CD4-positive, alpha-beta T cell (primary cell): ENCODE measurements at places on chromosomes 2 and 18.

DNA sequence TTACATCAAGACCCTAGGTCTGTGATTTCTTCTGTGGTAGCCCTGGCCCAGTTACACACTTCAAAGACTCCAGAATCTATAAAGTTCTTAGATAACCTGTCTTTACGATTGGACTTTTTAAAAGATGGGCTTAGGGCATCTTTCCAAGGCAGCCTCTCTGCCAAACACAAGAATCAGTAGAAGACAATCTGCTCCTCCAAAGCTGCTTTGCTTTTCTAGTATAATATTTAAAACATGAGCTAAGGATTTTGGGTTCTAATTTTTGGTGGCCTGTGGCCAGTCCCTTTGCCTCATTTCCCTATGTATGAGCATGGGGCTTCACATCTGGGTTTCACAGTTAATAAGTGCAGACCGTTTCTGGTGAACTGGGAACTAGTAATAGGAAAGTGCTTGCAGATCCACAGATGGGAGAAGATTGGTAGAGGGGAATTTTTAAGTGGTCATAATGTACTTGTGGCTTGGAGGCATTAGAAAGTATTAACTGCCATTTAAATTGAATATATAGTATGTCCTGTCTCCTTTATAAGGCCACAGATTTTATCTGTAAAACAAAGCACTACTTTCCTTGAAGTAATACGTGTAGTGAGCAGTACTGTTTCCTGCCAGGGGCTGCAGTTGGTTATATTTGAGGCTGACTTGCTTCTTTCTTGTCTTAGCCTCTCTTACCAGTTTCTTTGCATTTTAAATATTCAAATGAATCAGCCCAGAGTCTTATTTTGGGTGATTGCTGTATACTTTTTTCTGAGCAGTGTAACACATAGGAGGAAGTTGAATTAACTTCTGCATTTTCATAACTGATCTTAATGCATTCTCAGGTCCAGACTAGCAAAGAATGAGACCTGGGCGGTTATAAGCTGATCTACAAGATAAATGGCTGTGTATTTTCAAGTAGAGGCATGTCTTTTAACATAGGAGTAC, 1.5 kb downstream of the ARPC2 start:
- H3K4me3 ChIP-seq = peak overlapping the region; percentile 80
- peak; percentile 53 for DNase-seq
- peaks cover 30% of the 10 kb centered on the region for H3K36me3 ChIP-seq
- H3K27me3 ChIP-seq = no peaks in the 10 kb centered on the region
- H3K27ac ChIP-seq = peak overlapping the region; percentile 96

DNA sequence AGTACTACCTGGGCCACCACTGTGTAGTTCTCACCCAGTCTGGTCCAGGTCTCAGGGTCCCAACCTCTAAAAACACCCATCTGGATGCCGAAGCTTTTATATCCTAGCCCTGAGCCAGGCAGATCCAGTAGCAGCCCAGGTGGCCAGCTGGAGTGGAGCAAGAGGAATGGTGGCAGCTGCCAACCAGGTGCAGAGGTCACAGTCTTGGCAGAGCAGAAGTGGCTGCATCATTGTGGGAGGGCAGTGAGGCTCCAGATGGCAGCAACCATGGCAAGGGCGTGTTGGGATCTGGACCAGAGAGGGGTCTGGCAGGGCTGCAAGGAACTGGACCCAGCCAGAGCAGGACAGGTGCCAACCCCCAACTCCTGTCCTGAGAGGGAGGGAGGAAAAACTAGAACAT, 72.2 kb upstream of the AGAP1 start:
- DNase-seq = no peak
- H3K27ac ChIP-seq = no peak overlapping the region

DNA sequence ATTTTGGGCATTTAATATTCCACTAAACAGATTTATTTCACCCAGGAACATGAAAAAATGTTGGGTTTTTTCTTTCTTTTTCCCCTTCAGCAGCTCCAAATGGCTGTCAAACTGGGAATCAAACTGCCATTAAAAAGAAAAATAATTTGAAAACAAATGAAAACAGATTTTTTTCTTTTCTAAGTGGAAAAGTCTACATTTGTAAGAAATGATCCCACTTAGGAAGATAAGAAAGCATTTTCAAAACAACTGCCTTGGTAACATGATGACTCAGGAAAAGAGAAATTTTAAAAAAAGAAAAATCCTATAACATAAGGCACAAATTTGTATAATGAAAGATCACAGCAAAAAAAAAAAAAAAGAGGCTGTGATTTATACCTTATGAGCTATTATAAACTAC, 20.0 kb downstream of the ZNF521 start:
- no peak for DNase-seq
- no peaks in the 10 kb centered on the region for H3K36me3 ChIP-seq
- no peaks in the 10 kb centered on the region for H3K4me1 ChIP-seq
- no peaks in the 10 kb centered on the region for H3K27me3 ChIP-seq
- H3K4me3 ChIP-seq = no peak overlapping the region

- H3K27me3 ChIP-seq = peaks cover 9% of the 10 kb centered on the region
- no peak overlapping the region for H3K27ac ChIP-seq
- DNase-seq = no peak
- no peaks in the 10 kb centered on the region for H3K4me1 ChIP-seq
- H3K36me3 ChIP-seq = no peaks in the 10 kb centered on the region
- no peak overlapping the region for H3K4me3 ChIP-seq
These were observed 82.0 kb downstream of the FHOD3 start for GRCh38 chr18:36379435-36379984.

GRCh38 chr2:21837168-21837960, 713.6 kb downstream of the TDRD15 start:
- H3K27ac ChIP-seq = no peak overlapping the region
- no peaks in the 10 kb centered on the region for H3K4me1 ChIP-seq
- no peaks in the 10 kb centered on the region for H3K36me3 ChIP-seq
- no peaks in the 10 kb centered on the region for H3K27me3 ChIP-seq
- H3K4me3 ChIP-seq = no peak overlapping the region

DNA sequence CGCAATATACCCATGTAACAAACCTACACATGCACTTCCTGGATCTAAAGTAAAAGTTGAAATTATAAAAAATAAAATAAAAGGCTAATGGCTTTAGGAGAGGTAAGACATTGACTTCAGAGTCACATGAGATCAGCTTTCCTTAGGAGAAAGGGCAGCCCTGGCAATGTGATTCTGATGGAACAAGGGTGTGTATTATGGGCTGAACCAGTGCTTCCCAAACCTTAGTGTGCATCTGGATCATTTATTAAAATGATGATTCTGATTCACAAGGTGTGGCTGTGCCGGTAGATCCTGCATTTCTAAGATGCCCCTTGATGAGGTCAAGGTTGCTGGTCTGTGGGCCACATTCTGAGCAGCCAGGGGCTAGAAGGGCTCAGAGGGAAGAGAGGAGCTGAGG, 42.6 kb downstream of the LAMA3 start:
- DNase-seq = no peak
- H3K27me3 ChIP-seq = no peaks in the 10 kb centered on the region
- H3K4me3 ChIP-seq = no peak overlapping the region
- no peaks in the 10 kb centered on the region for H3K4me1 ChIP-seq
- H3K27ac ChIP-seq = no peak overlapping the region

DNA sequence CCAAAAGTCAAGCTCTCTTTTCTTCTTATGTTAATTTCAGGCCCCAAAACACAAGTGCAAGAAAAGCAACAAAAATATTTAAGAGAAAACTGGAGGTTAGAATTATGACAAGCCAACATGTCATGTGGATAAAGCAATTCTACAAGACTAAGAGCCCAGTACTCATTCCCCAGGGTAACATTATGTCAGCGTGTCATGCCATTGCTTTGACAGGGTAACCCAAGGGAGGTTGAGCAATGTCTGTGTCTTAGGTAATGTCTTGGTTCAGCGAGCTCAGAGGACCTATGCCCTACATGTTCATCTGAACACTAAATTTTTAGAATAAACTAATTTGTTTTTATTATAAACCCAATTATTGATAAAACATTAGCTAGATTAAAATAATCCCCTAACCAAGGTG, 173.2 kb upstream of the ZNF804A start:
- no peaks in the 10 kb centered on the region for H3K27me3 ChIP-seq
- no peaks in the 10 kb centered on the region for H3K4me1 ChIP-seq
- DNase-seq = no peak
- no peak overlapping the region for H3K4me3 ChIP-seq
- no peaks in the 10 kb centered on the region for H3K36me3 ChIP-seq

DNA sequence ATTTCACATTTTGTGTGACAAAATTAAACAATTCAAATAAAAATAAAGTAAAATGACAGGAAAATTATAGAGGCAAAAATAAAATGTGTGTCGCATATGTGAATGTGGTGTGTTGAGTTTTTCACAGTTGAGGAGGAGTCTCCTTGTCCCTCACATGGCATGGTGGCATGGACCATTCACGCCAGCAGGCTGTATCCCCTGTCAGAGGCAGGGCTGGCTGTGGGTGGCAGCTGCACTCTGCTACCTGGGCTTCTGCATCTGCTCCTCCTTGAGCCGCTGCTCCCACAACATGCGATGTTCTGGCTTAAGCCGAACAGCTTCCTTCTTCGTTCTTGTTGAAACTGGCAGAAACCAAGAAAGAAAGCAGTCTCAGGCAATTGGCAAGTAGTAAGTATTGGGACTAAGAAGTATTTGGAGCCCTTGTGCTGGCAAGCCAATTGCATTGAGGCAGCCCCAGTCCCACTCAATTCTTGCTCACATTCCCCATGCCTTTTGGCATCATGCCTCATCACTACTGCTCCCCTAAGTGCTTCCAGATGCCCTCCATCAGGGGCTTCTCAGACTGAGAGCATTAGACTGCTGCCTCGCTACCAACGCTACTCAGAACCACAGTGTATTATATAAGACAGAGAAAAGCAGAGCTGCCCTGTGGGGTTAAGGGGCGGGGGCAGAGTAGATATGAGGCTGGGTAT, 177.9 kb upstream of the NABP1 start:
- DNase-seq = no peak
- H3K36me3 ChIP-seq = no peaks in the 10 kb centered on the region

GRCh38 chr2:200329798-200330197, 23.3 kb downstream of the SPATS2L start:
- no peak overlapping the region for H3K27ac ChIP-seq
- H3K4me1 ChIP-seq = no peaks in the 10 kb centered on the region
- no peak for DNase-seq
- no peaks in the 10 kb centered on the region for H3K27me3 ChIP-seq
- H3K4me3 ChIP-seq = no peak overlapping the region

- no peaks in the 10 kb centered on the region for H3K4me1 ChIP-seq
- no peak overlapping the region for H3K27ac ChIP-seq
- no peaks in the 10 kb centered on the region for H3K27me3 ChIP-seq
These were observed 1739.1 kb upstream of the PIK3C3 start for GRCh38 chr18:40215979-40216378.

DNA sequence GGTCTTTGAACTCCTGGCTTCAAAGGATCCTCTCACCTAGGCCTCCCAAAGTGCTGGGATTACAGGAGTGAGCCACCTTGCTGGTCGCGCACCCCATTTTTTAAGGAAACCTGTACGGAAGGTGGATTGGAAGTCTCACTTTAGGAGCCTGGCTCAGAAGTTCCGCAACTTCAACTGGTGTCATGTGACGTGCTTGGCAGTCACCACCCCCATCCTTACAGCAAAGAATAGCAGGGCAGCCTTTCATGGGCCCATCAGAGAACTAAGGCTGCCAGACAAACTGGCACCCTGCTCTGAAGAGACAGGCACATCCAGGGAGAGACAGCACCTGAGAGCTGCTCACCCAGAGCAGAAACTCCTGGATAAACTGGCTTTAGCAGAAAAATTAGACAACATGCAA, 3.3 kb upstream of the SLC66A2 start:
- peaks cover 19% of the 10 kb centered on the region for H3K4me1 ChIP-seq
- no peaks in the 10 kb centered on the region for H3K36me3 ChIP-seq
- no peak overlapping the region for H3K4me3 ChIP-seq
- no peak overlapping the region for H3K27ac ChIP-seq

DNA sequence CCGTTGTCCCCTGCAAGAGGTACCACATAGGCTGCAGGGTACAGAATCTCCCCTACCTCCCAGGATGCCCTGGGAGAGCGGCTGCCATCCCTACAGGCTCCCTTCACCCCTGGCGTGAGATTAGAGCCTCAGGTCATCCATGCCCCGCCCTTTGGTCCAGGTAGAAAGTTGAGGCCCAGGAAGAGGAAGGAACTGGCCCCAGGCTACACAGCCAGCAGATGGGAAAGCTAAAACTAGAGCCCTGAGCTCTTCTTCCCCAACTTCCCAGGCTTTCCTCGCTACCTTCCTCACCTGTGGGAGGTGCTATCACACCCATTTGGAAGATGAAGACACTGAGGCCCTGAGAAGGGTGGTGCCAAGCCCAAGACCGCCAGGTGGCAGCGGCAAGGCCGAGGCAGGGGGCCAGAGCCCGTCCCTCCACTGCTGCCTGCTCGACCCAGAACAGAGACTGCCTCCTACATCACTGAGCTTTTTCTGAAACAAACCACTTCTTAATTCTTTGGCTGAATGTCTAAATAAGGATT, 25.8 kb downstream of the CIB4 start:
- H3K27ac ChIP-seq = no peak overlapping the region
- no peak overlapping the region for H3K4me3 ChIP-seq
- DNase-seq = no peak
- peaks cover 2% of the 10 kb centered on the region for H3K4me1 ChIP-seq
- H3K36me3 ChIP-seq = no peaks in the 10 kb centered on the region
- H3K27me3 ChIP-seq = peaks cover 7% of the 10 kb centered on the region

DNA sequence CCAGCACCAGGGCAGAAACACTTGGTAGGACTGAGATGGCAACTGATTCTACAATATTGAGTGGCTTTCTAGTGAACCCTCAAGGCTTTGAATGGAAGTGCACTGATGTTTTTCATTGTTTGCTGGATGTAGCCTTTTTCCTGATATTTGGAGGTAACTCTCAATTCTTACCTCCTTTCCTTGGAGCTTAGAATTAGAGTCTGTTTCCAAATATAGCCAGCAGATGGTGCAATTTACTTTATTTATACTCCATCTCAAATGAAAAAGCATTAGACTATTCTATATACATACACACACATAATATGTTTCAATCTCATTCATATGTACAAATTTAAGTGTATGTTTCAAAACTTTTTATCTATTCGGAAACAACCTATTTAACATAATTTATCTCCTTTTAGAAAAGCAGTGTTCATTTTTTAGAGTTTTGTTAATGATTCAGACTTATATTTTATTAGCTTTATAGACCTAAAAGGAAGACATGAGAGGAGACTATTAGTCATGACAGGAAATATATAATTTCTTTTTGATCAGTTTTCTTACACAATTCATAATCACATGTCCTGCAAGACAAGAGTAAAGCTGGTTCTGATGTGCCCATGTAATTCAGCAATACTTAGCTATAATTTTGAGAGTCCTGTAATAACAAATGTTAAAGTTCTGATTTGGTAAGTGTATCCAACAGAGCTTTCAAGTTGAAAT, 124.8 kb downstream of the NUP35 start:
- no peak overlapping the region for H3K4me3 ChIP-seq
- no peaks in the 10 kb centered on the region for H3K27me3 ChIP-seq
- no peak for DNase-seq
- no peaks in the 10 kb centered on the region for H3K4me1 ChIP-seq
- no peaks in the 10 kb centered on the region for H3K36me3 ChIP-seq
- no peak overlapping the region for H3K27ac ChIP-seq

GRCh38 chr2:141015341-141016047, 1115.3 kb downstream of the LRP1B start:
- H3K27me3 ChIP-seq = no peaks in the 10 kb centered on the region
- no peaks in the 10 kb centered on the region for H3K36me3 ChIP-seq
- H3K27ac ChIP-seq = no peak overlapping the region
- no peak for DNase-seq
- H3K4me3 ChIP-seq = no peak overlapping the region
- no peaks in the 10 kb centered on the region for H3K4me1 ChIP-seq

- no peak overlapping the region for H3K27ac ChIP-seq
- DNase-seq = no peak
- H3K27me3 ChIP-seq = no peaks in the 10 kb centered on the region
- H3K36me3 ChIP-seq = no peaks in the 10 kb centered on the region
- no peak overlapping the region for H3K4me3 ChIP-seq
These were observed 227.6 kb upstream of the SMAD7 start for GRCh38 chr18:49178321-49178720.
